Right renal pelvis (tissue), 4 donors: ENCODE measurements at places on chromosomes 4 and X.

GRCh38 chrX:38052096-38052495 is 45.7 kb downstream of the SYTL5 start:
- no peak for DNase-seq

DNA sequence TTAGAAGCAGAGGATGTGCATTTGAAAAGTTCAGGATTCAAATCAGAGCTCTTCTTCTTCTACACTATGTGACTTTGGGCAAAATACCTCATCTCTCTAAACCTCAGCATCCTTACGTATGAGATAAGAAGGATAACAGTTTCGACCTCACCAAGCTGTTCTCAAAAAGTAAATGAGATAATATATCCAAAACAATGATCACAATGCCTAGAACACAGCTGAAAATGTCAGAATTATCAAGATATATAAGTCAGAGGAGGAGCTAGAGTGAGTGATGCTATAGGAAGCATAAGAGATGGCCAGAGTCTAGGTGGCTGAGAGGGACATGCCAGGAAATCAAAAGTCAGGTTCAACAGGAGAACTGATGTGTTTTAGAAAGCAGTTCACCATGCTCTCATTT is 168.0 kb downstream of the EFHC2 start:
- DNase-seq: no peak

DNA sequence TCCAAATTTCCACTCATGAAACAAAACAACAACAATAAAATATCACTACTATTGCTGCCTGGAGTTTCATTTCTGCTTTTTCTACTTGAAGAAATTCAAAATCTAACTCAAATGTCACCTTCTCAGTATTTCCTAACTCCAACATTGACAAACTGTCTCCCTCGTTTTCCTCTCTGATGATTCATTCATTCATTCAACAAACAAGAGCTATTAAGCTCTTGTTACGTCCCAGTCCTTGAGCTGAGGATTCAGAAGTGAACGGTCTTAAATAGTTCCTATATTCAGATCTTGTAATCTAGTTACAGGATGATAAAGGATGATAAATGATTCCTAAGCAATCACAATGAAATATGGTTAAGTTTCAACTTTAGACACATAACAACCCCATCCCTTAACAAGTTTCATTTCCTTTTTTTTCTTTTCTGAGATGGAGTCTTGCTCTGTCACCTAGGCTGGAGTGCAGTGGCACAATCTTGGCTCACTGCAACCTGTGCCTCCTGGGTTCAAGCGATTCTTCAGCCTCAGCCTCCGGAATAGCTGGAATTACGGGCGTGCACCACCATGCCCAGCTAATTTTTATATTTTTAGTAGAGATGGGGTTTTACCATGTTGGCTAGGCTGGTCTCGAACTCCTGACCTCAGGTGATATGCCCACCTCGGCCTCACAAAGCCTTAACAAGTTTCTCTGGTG is 1.7 kb downstream of the SLC9B2 start:
- DNase-seq: no peak

- no peak for DNase-seq
Observed at GRCh38 chr4:83757121-83757621, 221.3 kb downstream of the GPAT3 start.

GRCh38 chr4:140372751-140373327 is 607 bp upstream of the SCOC start:
- DNase-seq: no peak

DNA sequence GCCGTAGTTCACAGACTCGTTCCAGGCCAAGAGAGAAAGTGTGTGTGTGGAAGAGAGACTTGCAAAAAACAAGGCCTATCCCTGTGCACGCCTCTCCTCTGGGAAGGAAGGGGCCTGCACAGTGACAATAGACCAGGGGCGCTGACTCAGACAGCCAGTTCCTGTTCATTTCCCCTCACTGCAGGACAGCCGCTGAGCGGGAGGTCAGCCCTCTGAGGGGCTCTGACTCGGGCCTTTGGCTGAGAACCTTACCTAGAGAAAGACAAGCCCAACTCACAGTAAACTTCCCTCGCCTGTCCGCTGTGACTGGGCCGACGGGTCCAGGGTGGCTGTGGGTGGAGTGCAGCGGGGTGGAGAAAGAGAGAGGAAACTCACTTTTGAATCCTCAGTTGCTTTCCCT is 52.1 kb downstream of the RTL5 start:
- no peak for DNase-seq

DNA sequence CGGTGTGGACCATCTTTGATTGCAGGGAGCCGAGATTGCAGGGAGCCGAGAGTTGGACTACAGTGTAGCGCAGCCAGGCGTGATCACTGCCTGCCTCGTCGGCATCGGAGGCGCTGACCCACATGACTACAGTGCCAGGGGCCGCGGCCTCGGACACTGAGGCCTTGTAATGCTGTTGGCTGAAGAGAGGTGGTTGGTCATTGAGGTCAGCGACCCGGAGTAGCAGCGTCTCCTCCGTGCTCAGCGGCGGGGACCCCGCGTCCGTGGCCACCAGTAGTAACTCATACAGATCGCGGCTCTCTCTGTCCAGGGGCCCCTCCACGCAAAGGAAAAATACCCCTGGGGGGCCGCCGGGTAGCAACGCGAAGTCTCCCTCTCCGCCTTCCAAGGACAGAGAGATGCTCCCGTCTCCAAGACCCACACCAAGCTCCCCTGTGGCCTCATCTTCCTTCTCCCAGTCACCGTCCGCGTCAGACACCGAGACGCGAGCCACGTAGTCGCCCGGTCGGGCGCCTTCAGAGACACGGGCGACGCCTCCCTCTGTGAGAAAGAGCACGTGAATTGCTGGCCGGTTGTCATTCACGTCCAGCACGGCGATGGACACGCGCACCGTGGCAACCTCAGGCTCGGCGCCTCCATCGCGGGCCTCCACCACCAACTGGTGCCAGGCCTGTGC is 1.9 kb downstream of the DCHS2 start:
- DNase-seq: no peak

- DNase-seq: no peak
Observed at GRCh38 chr4:57102050-57102624, 8.0 kb downstream of the IGFBP7 start.

DNA sequence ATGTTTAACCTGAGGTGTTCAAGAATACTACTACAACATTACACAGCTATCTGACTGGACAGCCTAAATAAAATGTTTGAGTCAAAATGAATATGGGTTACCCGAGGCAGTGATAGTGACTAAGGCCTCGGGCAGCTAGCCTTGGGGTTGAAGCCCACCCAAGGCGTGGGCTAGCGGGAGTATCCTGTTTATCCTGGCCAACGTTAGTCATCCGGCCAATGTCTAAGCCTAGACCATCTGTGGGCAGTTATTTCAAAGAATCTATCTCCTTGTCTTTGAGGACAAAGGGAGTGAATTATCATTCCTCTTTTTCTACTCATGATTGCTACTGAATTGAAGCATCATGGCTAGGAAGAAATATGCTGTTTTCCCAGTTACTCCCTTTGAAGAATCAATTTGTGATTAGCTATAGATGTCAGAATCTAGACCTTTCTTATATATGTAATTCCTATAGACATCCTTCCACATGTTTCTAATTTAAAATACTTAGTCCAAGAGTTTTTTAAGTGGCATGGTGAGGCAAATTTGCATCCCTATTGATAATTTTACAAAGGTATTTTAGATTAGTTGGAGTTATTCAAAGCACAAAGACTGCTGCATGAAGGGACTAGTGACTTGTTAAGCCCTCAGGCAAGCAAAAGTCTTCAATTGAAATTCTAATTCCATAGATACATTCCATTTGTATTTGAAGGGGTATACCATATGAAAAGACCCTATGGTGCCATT is 6.0 kb upstream of the PDGFC start:
- DNase-seq: no peak

GRCh38 chr4:71980976-71981375 is 50.8 kb upstream of the NPFFR2 start:
- no peak for DNase-seq

- DNase-seq: peak; percentile 69
Observed at GRCh38 chr4:140935254-140935653, 179.1 kb upstream of the TBC1D9 start.

GRCh38 chrX:110182362-110182761 is 135.5 kb downstream of the AMMECR1 start:
- no peak for DNase-seq

- DNase-seq: no peak
Observed at GRCh38 chr4:42785817-42786216, 106.7 kb upstream of the GRXCR1 start.

- DNase-seq: no peak
Observed at GRCh38 chr4:11286533-11286932, 142.2 kb downstream of the HS3ST1 start.

DNA sequence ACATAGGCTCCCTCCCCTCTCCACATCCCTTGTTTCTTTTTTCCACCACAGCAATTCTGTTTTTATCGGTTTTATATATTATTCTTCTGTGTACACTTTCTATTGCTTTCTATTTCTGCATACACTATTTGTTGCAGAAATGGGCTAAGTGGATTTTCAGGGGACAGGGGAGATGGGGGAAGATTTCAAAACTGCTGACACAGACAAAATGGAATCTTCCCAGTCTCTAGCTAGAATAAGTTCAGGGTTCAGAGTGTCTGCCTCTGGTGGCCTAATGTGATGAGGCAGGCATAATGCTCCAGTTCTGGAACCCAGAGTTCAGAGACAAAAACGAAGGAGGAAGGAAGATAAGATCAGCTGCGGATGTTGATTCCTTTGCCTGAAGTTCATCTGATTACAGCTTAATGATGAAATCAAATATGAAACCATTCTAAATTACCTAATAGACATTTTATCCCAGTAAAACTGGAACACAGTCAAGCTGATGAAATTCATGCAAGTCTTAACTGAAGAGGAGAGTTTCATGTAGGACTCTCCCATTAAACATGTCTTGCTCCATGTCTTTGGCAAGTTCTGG is 447.1 kb downstream of the AFF2 start:
- DNase-seq: no peak

GRCh38 chrX:19569121-19569805 is 54.0 kb upstream of the MAP3K15 start:
- DNase-seq: no peak

GRCh38 chr4:44738615-44739014 is 12.3 kb upstream of the GNPDA2 start:
- DNase-seq: no peak

DNA sequence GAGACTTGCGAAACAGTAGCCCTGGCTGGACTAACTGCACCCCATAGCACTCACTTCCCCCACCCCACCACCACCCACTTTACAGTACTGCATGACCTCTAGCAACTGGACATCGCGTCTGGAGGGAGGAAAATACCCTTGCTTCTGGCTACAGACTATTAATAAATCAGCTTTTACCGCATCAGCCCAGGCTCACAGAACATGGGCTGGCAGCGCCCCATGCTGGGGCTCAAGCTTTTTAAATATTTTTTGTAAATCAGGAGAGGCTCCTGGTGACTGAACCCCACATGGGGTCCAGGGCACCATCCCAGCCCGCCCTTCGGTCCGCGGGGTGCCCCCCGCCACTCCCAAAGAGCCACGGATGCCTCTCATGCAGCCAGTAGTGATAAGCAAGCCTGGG is 2.7 kb downstream of the HS6ST2 start:
- DNase-seq: no peak

GRCh38 chr4:10738826-10739489 is 54.4 kb upstream of the CLNK start:
- DNase-seq: no peak

DNA sequence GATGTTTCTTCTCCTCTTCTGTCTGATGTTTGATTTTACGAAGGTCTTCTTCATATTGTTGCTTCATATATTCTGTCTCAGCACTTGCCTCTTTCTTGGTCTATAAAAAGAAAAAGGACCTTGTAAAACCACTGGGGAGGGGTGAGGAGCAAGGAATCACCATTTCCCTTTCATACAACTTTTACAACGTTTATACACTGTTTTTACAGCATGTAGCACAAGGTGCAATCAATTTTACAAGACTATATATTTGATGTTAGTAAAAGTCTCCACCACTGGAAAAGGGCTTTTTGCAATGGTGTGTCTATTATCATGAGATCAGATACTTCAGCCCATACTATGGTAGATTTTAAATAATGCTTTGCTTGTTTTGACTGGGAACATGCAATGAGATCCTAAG is 76.3 kb downstream of the FAM184B start:
- no peak for DNase-seq

- no peak for DNase-seq
Observed at GRCh38 chrX:131783555-131784308, 239.4 kb upstream of the STK26 start.

DNA sequence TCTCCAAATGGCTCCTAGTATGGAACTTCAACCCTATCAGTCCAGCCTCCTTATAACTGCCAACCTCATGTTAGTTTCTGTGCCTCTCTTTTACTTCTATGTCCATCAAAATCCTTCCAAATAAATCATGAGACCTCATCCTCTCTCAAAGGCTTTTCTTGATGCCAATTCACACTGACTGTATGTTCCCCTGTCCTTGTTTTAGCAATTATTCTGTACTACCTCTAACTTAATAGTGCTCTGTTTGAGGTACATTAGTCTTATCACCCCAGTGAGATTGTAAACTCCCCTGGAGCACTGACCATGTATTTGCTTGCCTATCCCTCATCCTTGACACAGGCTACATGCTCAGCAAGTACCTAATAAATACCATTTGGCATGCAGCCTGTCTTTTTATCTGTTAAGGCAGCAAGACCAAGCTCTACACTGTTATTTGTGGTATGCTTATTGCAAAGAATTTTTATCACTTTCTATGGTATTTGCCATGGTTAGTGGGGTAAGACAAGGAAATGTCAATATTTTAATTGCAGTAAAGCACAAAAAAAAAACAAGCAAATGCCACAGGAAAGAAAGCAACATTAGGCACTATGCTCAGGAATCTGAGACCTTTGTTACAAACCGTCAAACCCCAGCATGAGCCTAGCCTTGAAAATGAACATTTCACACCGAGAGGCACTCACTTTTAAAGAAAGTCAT is 119.2 kb downstream of the SMARCA1 start:
- no peak for DNase-seq

DNA sequence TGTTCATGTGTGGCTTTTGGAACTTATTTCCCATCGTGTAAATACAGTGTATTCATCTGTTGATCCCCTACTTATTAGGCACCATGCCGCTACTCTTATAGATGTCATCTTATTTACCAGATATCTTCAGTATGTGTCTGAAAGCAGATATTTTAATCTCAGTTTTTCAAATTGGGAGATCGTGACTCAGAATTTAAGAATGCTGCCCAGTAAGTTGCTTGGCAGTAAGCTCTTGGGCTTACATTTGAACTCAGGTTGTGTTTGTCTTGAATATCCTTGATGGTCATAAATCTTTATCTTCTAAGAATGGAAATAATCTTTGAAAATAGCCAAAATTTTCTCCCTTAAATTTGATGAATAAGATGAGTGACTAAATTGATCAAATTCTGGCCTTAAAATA is 45.9 kb upstream of the RPA4 start:
- no peak for DNase-seq

DNA sequence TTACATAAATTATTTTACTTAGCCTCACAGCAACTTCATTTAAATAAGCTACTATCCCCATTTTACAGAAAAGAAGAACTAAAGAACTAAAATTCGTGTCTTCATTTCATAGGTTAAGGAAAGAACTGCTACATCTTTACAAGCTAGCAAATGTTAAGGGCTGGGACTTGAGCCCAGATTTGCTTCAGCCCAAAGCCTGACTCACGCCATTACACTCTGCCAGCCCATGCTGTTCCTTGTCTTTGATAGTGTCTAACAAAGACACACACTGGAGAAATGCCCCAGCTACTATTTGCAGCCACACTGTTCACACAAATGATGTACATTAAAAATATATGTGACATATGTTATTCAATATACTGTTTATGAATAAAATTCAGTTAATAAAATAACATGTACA is 29.0 kb upstream of the ERVMER34-1 start:
- DNase-seq: no peak
